ENCODE measurements at places on chromosomes 5 and 9. TPM values are rescaled to one million over a fixed set of nuclear protein-coding genes. Genes with fewer than 3 reads are reported as not detected.

GRCh38 chr9:30522486-30522885 lies 1862.0 kb upstream of the ACO1 start:
- no peak for DNase-seq
- H3K27ac ChIP-seq: no peak overlapping the region
- no peaks in the 10 kb centered on the region for H3K27me3 ChIP-seq
- H3K4me3 ChIP-seq: no peak overlapping the region
- no peaks in the 10 kb centered on the region for H3K36me3 ChIP-seq

The CTXN3 gene
- not detected for total RNA-seq

DNA sequence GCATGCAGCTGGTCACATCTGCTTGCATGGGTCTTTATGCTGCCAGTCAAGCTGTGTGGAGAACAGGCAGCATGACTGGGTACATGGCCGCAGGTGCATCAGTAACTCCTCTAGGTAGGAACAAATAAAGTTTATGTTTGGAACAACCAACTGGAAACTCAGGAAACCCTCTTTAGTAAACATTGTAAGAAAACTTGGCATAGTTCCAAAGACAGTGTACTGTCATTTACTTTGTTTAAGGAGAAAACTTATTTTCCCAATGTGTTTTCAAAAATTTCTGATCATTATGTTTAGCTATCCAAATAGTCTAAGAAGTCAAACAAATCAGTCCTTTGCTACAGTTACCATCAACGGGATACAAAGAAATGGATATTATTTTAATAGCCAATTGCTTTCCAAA lies 386.0 kb downstream of the CHSY3 start:
- H3K27me3 ChIP-seq: no peaks in the 10 kb centered on the region
- H3K36me3 ChIP-seq: no peaks in the 10 kb centered on the region
- H3K4me1 ChIP-seq: peaks cover 10% of the 10 kb centered on the region
- no peak overlapping the region for H3K27ac ChIP-seq
- no peak for DNase-seq

GRCh38 chr9:27472195-27472594 lies 51.9 kb upstream of the IFNK start:
- DNase-seq: no peak
- peak overlapping the region; percentile 73 for H3K27ac ChIP-seq
- H3K36me3 ChIP-seq: no peaks in the 10 kb centered on the region
- H3K27me3 ChIP-seq: no peaks in the 10 kb centered on the region
- no peak overlapping the region for H3K4me3 ChIP-seq
- H3K4me1 ChIP-seq: peaks cover 4% of the 10 kb centered on the region

DNA sequence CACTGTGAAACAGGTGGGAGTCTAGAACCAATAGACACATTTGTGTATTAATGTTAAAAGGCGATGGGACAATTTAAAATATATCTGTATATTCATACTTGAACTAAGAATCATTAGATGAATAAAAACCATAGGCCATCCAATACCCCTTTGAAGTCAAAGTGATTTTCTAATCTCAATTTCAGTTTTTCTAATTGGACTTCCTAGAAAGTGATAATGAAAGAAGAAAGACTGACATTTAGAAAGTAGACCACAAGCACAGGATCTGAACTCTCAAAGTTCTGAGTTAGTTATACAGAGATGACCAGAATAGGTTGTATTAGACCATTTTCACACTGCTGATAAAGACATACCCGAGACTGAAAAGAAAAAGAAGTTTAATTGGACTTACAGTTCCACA lies 412.8 kb upstream of the PIK3R1 start:
- H3K4me3 ChIP-seq: no peak overlapping the region

The FGF10 gene
- 5.0 TPM for total RNA-seq

DNA sequence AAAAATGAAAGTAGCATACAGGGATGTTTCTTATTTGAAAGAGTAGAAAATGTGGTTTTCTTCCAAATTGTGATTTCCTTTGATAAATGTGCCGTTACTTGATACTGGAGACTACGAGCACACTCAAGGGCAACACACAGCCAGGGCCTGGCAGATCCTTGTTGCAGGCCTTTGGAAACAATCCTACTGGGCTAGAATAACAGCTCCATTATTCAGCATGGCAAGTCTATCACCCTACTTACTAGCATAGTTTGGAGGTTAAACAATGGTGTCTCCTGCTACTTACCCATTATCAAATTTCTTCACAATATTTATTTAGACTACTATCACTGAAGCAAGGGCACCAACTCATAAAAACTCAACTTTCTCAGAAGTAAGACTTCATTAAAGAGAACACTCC lies 140.8 kb upstream of the ZNF608 start:
- H3K4me3 ChIP-seq: no peak overlapping the region
- peaks cover 11% of the 10 kb centered on the region for H3K4me1 ChIP-seq

DNA sequence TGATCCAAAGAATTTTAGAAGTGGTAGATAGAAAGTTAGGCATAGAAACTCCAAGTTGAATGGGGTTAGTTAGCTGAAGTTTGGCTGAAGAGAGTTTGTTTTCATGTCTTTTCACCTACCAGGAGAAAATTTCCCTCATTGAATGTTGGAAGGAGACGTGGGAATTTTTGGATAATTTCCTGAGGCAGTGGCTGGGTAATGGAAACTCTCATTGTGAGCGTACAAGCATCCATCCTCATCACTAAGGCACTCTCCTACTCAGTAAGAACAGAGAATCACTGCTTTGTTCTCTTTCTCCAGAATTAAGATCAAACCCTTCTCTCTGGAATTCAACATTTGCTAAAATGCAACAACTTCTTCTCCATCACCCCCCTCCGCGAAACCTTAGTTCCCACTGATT lies 179.7 kb downstream of the PALM2AKAP2 start:
- H3K4me1 ChIP-seq: no peaks in the 10 kb centered on the region
- no peaks in the 10 kb centered on the region for H3K36me3 ChIP-seq
- no peak for DNase-seq
- H3K27ac ChIP-seq: no peak overlapping the region
- no peaks in the 10 kb centered on the region for H3K27me3 ChIP-seq
- no peak overlapping the region for H3K4me3 ChIP-seq

DNA sequence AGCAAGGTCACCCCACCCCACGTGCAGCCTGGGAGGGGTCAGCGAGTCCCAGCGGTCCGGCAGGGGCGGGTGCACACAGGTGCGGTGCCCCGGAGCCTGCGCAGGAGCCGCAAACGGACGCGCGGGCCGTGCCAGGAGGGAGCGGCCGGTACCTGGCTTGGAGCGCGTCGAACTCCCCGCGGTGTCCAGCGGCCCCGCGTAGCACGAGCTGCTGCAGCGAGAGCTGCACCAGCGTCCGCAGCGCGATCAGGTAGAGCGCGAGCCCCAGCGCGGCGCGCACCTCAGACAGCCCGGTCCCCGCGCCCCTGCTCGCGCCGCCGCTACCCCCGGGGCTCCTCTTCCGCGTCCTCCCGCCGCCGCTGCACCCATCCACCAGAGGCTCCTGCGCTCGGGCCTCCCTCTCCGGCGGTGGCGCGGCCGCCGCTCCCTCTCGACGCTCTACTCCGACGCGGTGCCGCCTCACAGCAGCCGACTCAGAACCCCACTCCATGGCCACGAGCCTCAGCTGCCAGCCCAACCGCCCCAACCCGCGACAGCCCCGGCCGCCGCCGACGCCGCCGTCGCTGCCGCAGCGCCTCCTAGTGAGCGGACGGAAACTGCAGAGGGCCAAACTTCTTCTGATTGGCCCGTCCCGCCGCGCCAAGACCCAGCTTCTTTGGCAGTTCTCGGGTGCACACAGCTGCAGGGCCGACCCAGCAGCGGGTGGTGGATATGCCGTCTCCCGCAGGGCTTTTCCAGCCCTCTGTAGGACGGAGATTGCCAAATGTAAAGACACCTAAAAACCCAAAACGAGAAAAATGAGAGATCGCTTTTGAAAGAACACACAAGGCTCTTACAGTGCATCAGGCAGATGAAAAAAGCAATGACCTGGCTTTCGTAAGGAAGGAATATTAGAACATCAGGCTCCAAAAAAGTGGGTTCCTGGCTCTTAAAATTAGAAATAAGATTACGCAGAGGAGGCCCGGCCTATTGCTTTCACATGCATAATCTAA lies at the start of gene ERMP1:
Gene ERMP1, minus strand, starts transcription at position 580 of the 992 bp plus-strand sequence. Its CDS starts 90 bp downstream, at position 490.
- H3K36me3 ChIP-seq: no peaks in the 10 kb centered on the region
- no peaks in the 10 kb centered on the region for H3K27me3 ChIP-seq
- DNase-seq: peak; percentile 53
- H3K27ac ChIP-seq: peak within 1 kb of the TSS; percentile 91
- H3K4me3 ChIP-seq: peak within 1 kb of the TSS; percentile 98
- H3K4me1 ChIP-seq: no peaks in the 10 kb centered on the region

- H3K4me3 ChIP-seq: no peak overlapping the region
- no peaks in the 10 kb centered on the region for H3K27me3 ChIP-seq
- no peaks in the 10 kb centered on the region for H3K4me1 ChIP-seq
- no peak for DNase-seq
- no peak overlapping the region for H3K27ac ChIP-seq
These were observed 14.1 kb upstream of the GPR150 start for GRCh38 chr5:95605786-95606185.

The TNFSF8 gene
- 0.21 TPM for total RNA-seq

DNA sequence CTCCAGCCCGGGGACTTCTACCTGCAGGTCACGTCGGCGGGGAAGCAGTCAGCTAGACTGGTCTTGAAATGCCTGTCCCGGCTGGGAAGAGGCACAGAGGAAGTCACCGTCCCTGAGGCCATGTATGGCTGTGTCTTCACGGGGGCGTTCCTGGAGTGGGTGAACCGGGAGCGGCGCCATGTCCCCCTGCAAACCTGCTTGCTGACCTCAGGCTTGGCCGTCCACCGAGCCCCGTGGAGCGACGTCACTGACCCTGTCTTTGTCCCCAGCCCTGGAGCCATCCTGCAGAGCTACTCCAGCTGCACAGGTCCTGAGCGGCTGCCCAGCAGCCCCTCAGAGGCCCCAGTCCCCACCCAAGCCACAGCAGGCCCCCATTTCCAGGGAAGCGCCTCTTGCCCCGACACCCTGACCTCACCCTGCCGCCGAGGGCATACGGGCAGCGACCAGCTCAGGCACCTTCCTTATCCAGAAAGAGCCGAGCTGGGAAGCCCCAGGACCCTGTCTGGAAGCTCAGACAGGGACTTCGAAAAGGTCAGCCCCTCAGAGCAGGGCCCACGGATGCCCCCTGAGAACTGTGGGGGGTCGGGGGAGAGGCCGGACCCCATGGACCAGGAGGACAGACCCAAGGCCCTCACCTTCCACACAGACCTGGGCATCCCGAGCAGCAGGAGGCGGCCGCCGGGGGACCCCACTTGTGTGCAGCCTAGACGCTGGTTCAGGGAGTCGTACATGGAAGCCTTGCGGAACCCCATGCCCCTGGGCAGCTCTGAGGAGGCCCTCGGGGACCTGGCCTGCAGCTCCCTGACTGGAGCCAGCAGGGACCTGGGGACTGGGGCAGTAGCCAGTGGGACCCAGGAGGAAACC lies 47.8 kb downstream of the PLEKHG4B start:
- H3K4me1 ChIP-seq: no peaks in the 10 kb centered on the region
- peaks cover 10% of the 10 kb centered on the region for H3K27me3 ChIP-seq
- no peaks in the 10 kb centered on the region for H3K36me3 ChIP-seq

The ADGRD2 gene
- total RNA-seq: 0.35 TPM

- H3K27me3 ChIP-seq: no peaks in the 10 kb centered on the region
- H3K36me3 ChIP-seq: no peaks in the 10 kb centered on the region
- no peak overlapping the region for H3K27ac ChIP-seq
These were observed 26.8 kb downstream of the FAM81B start for GRCh38 chr5:95417971-95418370.

DNA sequence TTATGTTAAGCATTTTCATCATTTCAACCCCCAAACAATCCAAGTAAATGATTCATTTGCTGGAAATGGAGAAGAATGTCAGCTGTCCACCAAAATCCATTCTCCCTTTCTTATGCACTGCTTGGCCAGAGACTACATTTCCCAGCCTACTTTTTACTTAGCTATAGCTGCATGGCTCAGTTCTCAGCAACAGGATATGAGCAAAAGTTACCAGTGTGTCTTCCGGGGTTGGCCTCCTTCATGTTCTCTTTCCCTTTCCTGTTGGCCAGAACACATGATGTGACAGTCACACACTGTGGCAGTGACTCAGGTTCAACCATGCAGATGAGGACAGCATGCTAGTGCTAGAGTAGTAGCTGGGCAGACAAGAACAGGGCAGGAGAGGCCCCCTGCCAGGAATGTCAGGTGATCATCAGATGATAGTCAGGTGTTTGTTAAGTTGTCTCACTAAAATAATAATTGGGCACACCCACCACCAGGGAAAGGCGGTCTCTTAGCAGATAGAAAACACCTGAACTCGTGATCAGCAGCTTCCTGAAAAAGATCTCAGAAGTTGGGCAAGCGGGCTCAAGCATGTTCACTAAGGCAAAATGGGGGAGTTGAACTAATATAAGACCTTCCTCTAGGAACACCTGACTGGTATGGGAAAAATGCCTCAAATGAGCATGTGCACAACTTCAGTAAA lies 12.2 kb downstream of the GPR150 start:
- no peak overlapping the region for H3K27ac ChIP-seq
- peaks cover 5% of the 10 kb centered on the region for H3K4me1 ChIP-seq
- H3K4me3 ChIP-seq: no peak overlapping the region
- no peaks in the 10 kb centered on the region for H3K36me3 ChIP-seq

- no peaks in the 10 kb centered on the region for H3K27me3 ChIP-seq
- H3K27ac ChIP-seq: no peak overlapping the region
- no peak for DNase-seq
- H3K4me1 ChIP-seq: peaks cover 18% of the 10 kb centered on the region
- no peaks in the 10 kb centered on the region for H3K36me3 ChIP-seq
- H3K4me3 ChIP-seq: no peak overlapping the region
These were observed 138.9 kb upstream of the IRX4 start for GRCh38 chr5:2021484-2022176.

The BAAT gene
- not detected for total RNA-seq

DNA sequence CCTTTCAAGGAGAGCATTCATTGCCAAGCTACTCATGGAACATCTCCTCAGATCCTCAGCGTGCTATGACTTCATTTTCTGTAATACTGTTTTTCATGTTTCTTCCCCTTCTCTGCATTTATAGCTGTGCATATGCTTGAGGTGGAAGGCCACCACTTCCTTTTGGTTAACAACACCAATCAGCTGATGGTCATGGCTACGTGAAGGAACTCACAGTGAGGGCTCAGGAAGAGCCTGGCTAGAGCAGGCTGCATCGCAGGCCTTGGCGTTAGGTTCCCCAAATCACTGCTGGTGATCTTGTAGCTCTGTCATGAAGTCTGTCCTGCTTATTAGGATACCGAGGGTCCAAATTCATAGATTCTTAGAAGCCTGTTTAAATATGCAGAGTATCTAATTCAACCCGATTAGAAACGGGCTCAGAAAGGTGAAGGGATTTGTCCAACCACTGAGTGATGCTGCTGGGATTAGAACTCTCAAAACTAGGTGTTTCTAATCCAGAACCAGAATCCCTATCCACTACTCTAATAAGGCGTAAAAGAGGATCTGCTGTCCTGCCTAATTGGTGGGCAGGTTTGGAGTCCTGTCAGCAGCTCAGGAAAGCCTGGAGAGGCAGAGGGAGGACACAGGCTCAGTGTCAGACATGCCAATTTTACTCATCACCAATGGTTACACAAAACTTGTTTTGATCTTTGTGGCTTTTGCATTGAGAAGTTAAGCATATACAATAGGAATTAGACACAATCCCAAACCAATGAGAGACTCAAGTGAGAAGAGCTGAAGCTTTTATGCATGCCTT lies 7.5 kb downstream of the SYK start:
- DNase-seq: no peak
- H3K4me3 ChIP-seq: no peak overlapping the region
- peaks cover 72% of the 10 kb centered on the region for H3K4me1 ChIP-seq
- H3K27ac ChIP-seq: no peak overlapping the region

GRCh38 chr5:23303435-23303834 lies 204.0 kb upstream of the PRDM9 start:
- no peaks in the 10 kb centered on the region for H3K36me3 ChIP-seq
- H3K27me3 ChIP-seq: no peaks in the 10 kb centered on the region
- H3K4me3 ChIP-seq: no peak overlapping the region
- DNase-seq: no peak

- H3K27me3 ChIP-seq: no peaks in the 10 kb centered on the region
- H3K4me3 ChIP-seq: no peak overlapping the region
- no peak overlapping the region for H3K27ac ChIP-seq
- no peak for DNase-seq
- H3K36me3 ChIP-seq: peaks cover 21% of the 10 kb centered on the region
These were observed 9.2 kb downstream of the JADE2 start for GRCh38 chr5:134534726-134535110.

The AJM1 gene
- 0.72 TPM for total RNA-seq

Data from esophagus squamous epithelium (tissue), 5 donors.